ENCODE measurements at places on chromosomes 5 and 9.

DNA sequence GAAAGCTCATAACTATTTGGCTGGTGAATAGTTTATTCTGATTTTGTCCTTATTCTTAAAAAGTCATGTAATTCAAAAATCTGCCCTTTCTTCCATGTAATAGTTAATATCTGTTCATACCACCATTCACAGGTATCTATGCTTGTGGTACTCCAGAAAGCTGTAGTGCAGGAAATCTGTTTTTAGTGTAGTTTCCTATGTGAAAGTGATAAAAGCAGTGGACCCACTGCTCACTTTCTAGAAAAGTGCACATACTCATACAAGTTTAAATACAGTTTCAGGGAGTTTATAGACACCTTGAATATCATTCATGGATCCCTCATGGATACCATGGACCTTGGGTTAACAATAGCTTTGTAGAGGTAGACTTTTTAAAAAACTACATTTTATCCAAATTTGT, 20.2 kb downstream of the PBX3 start:
- no peak for DNase-seq

GRCh38 chr5:63919763-63920478, 42.3 kb downstream of the HTR1A start:
- no peak for DNase-seq

GRCh38 chr5:95995962-95996489, 34.4 kb upstream of the ELL2 start:
- no peak for DNase-seq

DNA sequence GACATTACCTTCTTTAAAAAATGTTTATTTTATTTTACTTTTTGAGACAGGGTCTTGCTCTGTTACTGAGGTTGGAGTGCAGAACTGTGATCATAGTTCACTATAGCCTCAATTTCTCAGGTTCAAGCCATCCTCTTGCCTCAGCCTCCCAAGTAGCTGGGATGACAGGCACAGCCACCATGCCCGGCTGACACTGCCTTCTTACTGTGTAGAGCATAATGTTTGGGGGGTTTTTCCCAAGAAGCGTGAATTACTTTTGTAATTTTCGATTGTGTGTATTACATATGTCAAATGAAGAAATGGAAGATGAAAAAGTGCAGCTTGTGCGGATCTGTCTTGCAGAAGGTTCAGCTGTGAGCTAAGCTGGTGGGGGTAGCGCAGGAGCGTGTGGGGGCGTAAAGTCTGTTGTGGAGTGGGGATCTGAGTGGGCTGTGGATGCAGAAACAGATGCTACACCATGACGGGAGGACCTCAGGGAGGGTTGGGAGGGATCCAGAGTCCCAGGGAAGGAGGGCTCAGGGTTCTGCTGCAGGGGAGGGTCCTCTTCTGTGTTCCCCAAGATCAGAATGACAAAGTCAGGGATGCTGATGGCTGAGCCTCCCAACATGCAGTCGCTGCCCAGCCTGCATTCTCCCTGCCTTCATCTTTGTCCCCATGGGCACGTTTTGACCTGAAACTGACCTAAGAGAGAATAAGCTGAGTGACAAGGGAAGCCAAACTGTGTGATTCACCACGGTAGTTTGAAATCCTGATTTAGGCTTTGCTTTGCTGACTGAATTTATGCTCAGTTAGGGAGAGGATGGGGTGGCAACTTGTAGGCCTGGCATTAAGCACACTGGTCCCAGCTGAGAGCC, 6.8 kb upstream of the ANKRD33B start:
- DNase-seq, result no peak

- DNase-seq, result no peak
Observed at GRCh38 chr9:91407580-91408318, 15.9 kb downstream of the NFIL3 start.

DNA sequence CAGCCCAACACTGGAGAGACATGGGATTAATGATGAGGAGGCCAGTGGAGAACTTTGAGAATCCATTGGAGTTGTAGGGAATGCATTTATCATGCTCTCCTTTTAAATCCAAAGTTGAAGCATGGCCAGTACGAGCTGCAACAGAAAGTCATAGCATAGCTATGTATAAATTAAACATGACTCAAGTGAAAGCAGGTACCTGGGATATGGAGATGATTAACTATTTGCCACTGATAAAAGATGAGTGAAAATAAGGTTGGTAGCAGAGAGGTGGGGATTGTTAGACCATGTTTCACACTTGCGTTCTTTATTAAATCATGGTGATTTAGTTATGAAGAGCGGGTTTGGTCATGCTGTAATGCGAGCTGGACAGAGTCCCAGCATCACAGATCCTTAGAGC, 189.6 kb downstream of the ARHGEF28 start:
- DNase-seq, result no peak

DNA sequence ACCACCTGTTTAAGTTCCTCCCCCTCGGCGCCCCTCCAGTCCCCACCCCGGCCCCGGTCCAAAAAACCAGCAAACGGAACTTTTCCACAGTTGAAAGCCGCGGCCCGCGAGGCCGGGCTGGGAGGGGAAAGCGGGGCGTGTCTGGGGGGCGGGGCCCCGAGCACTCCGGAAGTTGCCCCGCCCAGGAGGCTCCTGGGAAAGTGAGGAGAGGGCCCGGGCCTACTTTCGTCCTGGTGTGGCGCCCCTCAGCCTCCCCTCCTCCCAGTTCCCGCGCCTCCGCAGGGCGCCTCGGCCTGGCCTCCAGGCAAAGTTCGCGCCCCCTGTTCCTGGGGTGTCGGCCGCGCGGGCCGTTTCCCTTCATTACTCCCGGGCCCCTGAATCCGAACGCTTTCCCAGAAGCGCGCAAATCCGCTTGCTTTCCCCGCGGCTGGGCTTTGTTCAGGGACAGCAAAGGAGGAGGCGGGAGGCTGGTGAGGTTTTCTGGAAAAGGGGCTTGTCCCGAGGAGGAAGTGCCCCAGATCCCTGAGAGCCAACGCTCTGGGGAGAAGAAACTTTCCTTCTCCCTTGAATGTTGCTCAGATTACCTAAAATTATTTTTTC, 4.5 kb upstream of the DMRT3 start:
- DNase-seq, result no peak

DNA sequence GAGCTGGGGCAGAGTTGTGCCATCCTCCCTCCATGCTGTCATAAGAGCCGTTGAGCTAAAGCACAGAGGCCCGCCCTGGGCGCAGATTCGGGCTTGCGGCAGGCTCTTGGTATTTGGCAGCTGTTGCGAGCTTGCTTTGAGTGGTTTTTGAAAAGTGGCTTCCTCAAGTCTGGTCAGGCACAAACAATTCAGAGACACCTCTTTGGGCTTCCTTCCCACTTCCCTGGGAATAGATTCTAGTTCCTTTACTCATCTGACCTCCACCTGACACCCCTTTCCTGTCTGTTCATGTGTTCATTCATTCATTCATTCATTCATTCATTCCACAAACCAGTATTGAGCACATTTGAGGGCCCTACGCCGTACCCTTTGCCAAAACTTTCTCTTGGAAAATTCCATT, 27.4 kb downstream of the NCS1 start:
- DNase-seq, result no peak

- DNase-seq, result no peak
Observed at GRCh38 chr5:83370957-83371356, 100.6 kb upstream of the VCAN start.

GRCh38 chr5:36371366-36371765, 69.7 kb upstream of the RANBP3L start:
- DNase-seq, result no peak
